ENCODE measurements at places on chromosomes 7 and 10. TPM values are rescaled to one million over a fixed set of nuclear protein-coding genes. Genes with fewer than 3 reads are reported as not detected.

GRCh38 chr7:81594767-81595166 lies 175.1 kb downstream of the HGF start:
- DNase-seq, result no peak
- H3K36me3 ChIP-seq, result no peaks in the 10 kb centered on the region
- no peaks in the 10 kb centered on the region for H3K4me1 ChIP-seq
- no peak overlapping the region for H3K4me3 ChIP-seq
- H3K27me3 ChIP-seq, result no peaks in the 10 kb centered on the region

DNA sequence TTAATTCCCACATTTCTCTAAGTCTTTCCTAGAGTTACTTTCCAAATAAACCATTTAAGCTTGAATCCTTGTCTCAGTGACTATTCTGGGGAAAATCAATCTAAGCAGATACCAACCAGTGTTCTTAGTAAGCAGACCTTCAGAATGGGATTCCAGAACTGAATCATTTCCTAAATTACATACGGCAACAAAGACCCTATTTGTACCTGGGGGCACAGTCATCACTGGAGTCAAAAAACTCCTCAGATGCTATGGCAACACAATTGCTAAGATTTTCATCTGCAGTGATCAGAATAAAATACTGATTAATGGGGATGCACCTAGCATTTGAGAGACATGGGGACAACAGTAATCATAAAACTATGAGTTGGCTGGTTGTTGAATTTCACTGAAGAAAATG lies 284.7 kb upstream of the HGF start:
- no peak overlapping the region for H3K27ac ChIP-seq
- no peak overlapping the region for H3K4me3 ChIP-seq

- H3K4me3 ChIP-seq, result no peak overlapping the region
- H3K36me3 ChIP-seq, result peaks cover 8% of the 10 kb centered on the region
- H3K4me1 ChIP-seq, result peaks cover 8% of the 10 kb centered on the region
- H3K27me3 ChIP-seq, result no peaks in the 10 kb centered on the region
- peak overlapping the region; percentile 38 for H3K27ac ChIP-seq
These were observed 43.4 kb downstream of the RAB18 start for GRCh38 chr10:27547482-27547881.

DNA sequence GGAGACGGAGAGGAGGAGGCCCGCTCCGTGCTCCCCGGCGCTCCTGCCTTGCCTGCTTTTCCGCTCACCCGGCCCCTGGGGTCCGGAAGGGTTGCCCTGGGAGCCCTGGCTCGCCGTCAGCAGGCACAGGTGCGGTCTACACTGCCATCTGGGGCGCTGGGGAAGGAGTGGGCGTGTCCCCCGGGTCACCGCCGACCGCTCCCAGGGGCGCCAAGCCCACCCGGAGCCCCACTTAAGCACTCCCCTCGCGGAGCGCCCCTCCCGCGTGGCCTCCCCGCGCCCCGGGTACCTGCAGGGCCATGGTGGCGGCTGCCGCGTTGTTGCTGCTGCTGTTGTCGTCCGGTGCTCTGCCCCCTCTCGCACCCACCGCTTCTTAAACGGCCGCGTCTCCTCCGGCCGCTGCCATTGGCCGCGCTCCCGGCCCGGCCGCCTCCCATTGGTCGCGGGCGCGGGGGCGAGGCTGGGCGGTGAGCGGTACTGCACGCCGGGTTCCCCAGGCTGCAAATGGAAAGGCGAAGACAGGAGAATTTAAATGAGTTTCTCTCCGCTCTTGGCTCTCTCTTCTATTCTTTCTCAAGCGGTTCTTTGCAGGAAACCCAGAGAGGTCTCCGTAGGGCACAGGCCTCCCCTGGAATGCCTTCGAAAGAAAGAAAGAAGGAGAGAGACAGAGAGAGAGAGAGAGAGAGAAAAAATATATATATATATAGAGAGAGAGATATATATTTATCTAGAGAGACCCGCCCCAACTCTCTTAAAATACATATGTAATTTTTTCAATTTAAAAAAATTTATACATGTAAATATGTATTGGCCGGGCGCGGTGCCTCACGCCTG lies at the start of gene ACBD7:
Gene ACBD7 (minus strand): TSS at position 349 of the 834 bp plus-strand sequence. CDS start 48 bp downstream, at position 301.
- H3K27ac ChIP-seq, result peak within 1 kb of the TSS; percentile 70
- peaks cover 24% of the 10 kb centered on the region for H3K27me3 ChIP-seq
- peaks cover 16% of the 10 kb centered on the region for H3K4me1 ChIP-seq
- H3K4me3 ChIP-seq, result peak within 1 kb of the TSS; percentile 61
- peak; percentile 89 for DNase-seq

The GRID2IP gene
- total RNA-seq, result 3.0 TPM

DNA sequence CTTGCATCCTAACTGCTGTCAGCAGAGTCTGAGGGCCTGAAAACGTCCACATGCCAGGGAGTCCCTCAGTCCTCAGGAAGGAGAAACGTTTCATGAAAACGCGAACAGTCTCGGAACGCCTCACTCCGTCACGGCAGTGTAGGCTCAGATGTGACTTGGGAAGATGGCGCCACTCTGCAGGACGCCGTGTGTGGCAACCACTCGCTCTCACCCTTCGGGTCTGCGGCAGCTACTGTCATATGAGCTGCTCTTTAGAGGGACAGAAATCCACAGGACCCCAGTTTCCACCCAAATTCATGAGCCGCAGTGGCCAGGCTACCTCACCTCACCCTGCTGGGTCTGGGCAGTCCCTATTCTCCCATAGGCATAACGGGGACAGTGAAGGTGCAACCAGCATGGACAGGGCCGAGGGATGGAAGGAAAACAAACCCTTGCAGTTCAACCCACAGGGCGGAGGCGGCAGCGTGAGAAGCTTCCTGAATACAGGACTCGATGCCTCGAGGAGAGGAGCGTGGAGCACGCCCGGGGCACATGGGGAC lies 438.3 kb downstream of the DNAJB6 start:
- no peaks in the 10 kb centered on the region for H3K4me1 ChIP-seq
- H3K36me3 ChIP-seq, result peaks cover 30% of the 10 kb centered on the region
- no peak overlapping the region for H3K4me3 ChIP-seq

GRCh38 chr10:77837925-77838595 lies 88.5 kb downstream of the DLG5 start:
- peak overlapping the region; percentile 95 for H3K27ac ChIP-seq
- DNase-seq, result no peak
- H3K4me3 ChIP-seq, result no peak overlapping the region
- H3K27me3 ChIP-seq, result no peaks in the 10 kb centered on the region

DNA sequence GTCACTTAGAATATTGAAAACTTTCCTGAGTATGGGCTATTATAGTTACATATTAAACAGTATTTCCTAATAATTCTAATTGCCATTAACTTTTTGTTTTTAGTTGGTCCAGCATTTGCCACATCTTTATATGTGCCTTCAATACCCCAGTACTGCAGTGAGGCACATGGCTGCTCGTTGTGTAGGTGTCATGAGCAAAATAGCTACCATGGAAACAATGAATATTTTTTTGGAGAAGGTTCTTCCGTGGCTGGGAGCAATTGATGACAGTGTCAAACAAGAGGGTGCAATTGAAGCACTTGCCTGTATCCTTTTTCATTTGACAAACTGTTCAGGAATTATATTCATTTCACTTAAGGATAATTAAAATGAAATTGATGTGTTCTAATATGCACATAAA lies 72.7 kb downstream of the BTAF1 start:
- H3K27ac ChIP-seq, result no peak overlapping the region
- peaks cover 59% of the 10 kb centered on the region for H3K36me3 ChIP-seq
- DNase-seq, result no peak

The CCL26 gene
- total RNA-seq, result 19.5 TPM

DNA sequence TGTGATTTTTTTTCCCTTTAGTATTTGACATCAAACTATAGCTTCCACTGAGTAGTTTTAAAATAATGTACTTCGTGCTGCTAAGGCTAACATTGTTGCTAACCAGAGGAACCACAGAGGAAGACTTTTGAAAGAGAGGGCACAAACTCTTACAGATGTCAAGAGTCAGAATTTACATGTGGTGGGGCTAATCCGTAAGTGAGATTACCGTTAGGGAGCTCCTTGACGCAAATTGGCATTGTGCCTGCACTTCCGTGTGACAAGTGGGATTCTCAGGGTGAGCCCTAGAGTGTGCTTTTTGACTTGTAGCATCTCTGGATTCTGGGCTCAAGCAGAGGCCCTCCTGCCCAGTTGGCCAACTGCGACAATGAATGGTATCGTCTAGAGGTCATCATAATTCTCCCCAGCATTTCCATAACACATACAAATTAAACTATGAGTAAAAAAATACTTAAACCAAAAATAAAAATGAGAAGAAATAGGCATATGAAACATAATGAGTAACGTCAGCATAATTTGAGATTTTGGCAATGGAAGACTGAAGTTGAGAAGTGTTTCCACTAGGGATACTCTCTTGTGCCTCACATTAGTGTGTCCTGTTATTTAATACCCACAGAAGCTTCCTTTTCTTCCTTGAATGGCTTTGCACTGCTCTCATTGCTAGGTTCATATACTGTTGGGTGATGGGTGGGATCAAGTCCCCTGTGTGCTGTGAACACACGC lies 164.0 kb downstream of the SDK1 start:
- H3K36me3 ChIP-seq, result no peaks in the 10 kb centered on the region
- DNase-seq, result no peak
- H3K27me3 ChIP-seq, result no peaks in the 10 kb centered on the region
- H3K4me3 ChIP-seq, result no peak overlapping the region
- no peak overlapping the region for H3K27ac ChIP-seq

The FZD1 gene
- 2.0 TPM for total RNA-seq

DNA sequence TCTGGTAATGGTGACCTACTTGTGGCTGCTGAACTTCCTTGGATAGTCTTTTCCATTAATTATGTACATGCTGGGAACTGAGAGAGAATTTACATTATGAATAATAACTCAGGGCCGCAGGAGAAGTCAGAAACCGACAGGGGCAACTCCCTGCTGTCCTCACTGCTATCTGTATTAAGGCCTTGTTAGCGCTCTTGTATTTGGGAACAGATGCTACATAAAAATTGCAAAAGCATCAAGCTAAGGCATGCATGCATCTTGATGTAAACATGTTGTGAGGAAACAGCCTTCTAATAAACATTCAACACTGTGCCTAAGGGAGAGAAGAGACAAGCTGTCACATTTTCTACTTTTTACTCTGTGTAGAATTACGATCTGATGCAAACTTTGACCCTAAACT lies 158.4 kb downstream of the PARD3 start:
- no peak for DNase-seq
- 0 out of 2 replicates have a peak overlapping the region, but pooled peaks have one; percentile 2 for H3K4me3 ChIP-seq
- H3K27ac ChIP-seq, result peak overlapping the region; percentile 91
- peaks cover 87% of the 10 kb centered on the region for H3K4me1 ChIP-seq
- H3K27me3 ChIP-seq, result no peaks in the 10 kb centered on the region

GRCh38 chr10:123391275-123392028 lies 237.2 kb downstream of the BUB3 start:
- DNase-seq, result no peak
- H3K27ac ChIP-seq, result no peak overlapping the region
- peaks cover 3% of the 10 kb centered on the region for H3K27me3 ChIP-seq
- H3K4me3 ChIP-seq, result no peak overlapping the region

DNA sequence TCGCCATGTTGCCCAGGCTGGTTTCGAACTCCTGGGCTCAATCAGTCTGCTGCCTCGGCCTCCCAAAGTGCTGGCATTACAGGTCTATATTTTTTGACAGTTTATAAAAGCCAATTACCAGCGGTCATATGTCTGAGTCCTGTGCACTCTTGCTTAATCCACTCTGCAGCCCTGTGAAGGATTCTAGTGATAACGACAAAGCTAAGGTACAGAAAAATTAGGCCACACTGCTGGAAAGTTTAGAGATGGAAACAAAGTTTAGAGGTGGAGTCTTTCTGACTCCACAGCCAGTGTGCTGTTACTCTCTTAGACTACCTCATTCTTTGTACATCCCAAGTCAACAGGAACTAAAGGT lies 707 bp downstream of the PTER start:
- no peaks in the 10 kb centered on the region for H3K36me3 ChIP-seq
- H3K27me3 ChIP-seq, result peaks cover 7% of the 10 kb centered on the region
- no peak for DNase-seq
- peaks cover 29% of the 10 kb centered on the region for H3K4me1 ChIP-seq
- H3K27ac ChIP-seq, result no peak overlapping the region
- peak overlapping the region; percentile 68 for H3K4me3 ChIP-seq

- peaks cover 15% of the 10 kb centered on the region for H3K27me3 ChIP-seq
- H3K4me3 ChIP-seq, result no peak overlapping the region
- H3K36me3 ChIP-seq, result no peaks in the 10 kb centered on the region
- no peak overlapping the region for H3K27ac ChIP-seq
- no peak for DNase-seq
- H3K4me1 ChIP-seq, result peaks cover 7% of the 10 kb centered on the region
These were observed 149.8 kb upstream of the PRKCQ start for GRCh38 chr10:6729861-6730344.

- no peak overlapping the region for H3K4me3 ChIP-seq
- H3K27ac ChIP-seq, result no peak overlapping the region
- no peaks in the 10 kb centered on the region for H3K36me3 ChIP-seq
- no peaks in the 10 kb centered on the region for H3K4me1 ChIP-seq
- no peak for DNase-seq
- H3K27me3 ChIP-seq, result no peaks in the 10 kb centered on the region
These were observed 71.8 kb downstream of the ZNF438 start for GRCh38 chr10:30959836-30960210.

- peaks cover 7% of the 10 kb centered on the region for H3K4me1 ChIP-seq
- H3K4me3 ChIP-seq, result no peak overlapping the region
- H3K27ac ChIP-seq, result no peak overlapping the region
- H3K27me3 ChIP-seq, result no peaks in the 10 kb centered on the region
These were observed 261.0 kb downstream of the HDAC9 start for GRCh38 chr7:18756378-18757050.

DNA sequence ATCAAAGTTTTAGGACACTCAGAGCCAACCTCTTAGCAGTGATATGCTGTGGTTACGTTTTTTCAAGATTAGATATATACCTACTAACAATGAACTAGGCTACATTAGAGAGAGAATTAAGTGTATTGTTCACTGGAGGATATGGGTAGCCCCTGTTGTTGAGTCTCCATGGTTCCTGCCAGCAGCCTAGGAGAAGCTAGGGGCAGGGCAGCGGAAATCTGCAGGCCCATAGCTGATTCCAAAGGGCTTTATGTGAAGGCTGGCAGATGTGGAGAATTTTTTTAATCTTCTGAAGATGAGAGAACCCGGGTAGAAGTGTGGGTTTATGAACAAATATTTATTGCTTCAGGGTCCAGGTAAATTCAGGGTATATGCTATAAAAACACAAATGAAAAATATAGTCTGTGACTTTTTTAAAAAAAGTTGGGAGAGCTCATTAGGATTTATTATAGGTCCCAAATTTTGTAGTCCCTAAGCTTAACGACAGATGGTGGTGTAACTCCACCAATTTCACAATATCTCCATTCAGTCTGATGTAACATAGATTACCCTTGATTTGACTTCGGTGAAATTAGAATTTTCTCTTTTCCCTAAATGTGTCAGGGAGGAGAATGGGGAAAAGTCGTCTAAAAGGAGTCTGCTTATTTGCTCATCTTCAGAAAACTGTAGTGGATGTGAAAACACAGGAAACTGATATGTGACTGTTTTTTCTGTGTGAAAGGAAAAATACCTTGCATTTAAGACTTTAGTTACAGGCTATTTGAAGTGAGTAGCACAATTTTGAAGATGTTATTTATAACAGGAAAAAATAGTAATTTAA lies 163.0 kb upstream of the PPP1R3A start:
- H3K27ac ChIP-seq, result no peak overlapping the region
- no peaks in the 10 kb centered on the region for H3K36me3 ChIP-seq
- H3K4me1 ChIP-seq, result peaks cover 20% of the 10 kb centered on the region
- peak overlapping the region; percentile 86 for H3K4me3 ChIP-seq

The PODXL gene
- 623 TPM for total RNA-seq
